ENCODE measurements at places on chromosomes 16 and 17.
A peak's percentile ranks its signal among the peaks of the same experiment; 100 is the strongest.

GRCh38 chr16:25089351-25089750, 22.2 kb upstream of the LCMT1 start:
- no peak for DNase-seq

GRCh38 chr16:50281391-50282009, 15.1 kb downstream of the ADCY7 start:
- DNase-seq = peak; percentile 2

DNA sequence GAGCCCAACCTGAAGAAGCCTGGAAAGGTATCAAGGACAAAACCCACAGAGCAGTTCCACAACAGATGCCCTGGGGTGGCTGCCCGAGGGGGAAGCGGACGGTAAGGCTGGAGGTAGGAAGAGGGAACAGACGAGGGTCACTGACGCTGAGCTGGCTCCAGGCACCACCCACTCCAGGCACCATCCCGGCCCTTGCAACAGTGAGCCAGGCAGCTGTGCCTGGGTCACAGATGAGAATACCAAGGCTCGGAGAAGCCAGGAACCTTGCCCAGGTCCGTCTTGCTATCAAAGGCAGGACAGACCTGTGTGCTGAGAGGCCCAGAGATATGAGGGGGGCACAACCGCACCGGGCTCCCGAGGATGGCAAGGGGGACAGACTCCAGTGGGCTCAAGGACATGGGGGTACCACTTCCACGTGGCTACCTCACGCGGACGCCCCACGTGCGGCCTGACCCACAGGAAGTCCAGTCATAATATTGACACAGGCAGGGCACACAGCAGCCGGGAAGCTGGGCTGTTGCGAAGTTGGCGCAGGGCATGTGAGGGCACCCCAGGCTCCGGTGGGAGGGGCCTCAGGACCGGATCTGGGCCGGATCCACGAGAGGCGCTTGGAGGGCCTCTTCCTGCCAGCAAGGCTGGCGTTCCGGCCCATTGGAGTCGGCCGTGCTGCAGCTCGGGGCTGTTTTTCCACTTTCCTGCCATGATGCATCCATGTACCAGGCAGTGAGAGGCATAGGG, 29.9 kb downstream of the PEMT start:
- DNase-seq = no peak

DNA sequence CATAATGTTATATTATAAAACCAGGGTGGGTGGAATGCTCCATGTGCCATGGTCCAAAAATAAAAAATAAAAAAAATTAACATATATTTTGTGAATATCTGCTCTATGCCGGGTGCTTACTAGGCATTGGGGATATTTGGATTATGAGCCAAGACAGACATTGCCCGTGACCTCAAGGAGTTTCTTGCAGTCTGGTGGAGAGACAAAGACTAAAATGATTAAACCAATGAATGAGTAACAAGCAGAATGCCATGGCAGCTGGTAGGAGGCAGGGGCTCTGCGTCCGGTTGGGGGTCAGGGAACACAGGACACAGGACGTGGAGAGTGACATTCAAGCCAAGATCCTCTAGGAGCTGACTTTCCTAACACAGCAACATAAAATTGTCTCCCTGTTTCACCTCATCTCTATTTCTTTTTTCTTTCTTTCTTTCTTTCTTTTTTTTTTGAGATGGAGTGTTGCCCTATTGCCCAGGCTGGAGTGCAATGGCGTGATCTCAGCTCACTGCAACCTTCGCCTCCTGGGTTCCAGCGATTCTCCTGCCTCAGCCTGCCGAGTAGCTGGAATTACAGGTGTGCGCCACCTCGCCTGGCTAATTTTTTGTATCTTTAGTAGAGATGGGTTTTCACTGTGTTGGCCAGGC, 35.4 kb downstream of the RGS9 start:
- DNase-seq = no peak

DNA sequence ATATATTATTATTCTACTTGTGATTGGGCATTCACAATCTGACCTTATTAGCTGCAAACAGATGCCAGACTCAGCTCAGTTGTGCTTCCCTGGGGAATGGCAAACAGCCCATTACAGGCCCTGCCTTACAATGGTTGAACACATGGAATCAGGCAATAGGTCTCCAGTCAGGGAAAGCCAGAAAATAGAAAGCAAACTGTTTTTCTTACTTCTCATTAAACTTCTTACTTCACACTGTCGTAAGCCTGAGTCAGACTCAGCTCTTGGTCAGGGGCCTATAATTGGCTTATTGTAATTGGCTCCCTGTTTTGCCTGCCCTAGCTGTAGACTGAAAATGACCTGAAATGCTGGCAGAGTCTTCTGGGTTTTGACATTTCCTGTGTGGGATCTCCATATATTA, 77.0 kb upstream of the CA10 start:
- DNase-seq = no peak

DNA sequence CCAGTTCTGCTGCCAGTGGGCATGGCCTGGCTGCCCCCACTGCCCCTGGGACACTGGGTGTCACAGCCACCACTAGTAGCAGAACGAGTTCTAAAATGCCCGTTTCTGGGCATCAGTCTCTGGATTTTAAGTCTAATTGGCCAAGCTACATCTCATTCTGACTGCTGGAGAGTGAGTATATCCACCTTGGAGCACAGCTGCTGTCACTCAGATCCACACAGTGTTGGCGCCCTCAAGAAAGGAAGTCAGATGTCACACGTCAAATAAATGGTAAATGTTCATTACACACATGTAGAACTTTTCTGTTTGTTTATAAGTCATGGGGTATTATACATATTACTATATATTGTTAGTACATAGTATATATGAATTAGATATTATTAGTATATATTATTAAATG, 19.4 kb downstream of the GNGT2 start:
- peak; percentile 1 for DNase-seq

DNA sequence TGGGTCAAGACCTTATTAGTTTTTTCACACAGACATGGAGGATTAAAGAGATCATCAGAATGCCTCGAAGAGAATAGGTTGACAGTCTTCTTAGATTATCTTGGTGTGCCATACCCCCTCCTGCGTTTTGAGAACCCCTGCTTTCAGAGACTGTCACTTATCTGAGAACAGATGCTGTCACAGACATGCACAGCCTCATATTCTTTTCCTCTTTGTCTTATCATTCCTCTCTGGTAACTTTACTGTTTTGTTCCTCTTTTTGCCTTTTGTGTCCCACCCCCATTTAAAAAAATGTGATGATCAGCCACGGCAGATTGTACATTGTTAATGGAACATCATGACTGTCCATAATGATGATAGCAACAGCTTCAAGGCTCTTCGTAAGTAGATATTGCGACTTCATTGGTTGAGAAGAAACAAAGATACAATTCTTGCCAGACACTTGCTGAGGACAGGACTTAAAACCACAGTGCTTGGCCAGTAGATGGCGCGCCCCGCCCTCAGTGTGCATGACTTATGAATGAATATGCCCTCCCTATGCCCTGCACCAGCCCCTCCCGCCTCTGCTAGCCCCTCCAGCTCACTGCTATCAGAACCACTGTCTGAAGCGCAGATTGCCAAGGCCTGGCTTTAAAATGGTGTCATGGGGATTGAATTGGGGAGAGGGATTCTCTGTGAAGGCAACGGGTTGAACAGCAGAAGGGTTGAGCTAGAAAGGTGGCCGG, 2.6 kb upstream of the PITPNC1 start:
- peak; percentile 83 for DNase-seq

- DNase-seq = no peak
These were observed 105.7 kb downstream of the PITPNC1 start for GRCh38 chr17:67482764-67483163.

DNA sequence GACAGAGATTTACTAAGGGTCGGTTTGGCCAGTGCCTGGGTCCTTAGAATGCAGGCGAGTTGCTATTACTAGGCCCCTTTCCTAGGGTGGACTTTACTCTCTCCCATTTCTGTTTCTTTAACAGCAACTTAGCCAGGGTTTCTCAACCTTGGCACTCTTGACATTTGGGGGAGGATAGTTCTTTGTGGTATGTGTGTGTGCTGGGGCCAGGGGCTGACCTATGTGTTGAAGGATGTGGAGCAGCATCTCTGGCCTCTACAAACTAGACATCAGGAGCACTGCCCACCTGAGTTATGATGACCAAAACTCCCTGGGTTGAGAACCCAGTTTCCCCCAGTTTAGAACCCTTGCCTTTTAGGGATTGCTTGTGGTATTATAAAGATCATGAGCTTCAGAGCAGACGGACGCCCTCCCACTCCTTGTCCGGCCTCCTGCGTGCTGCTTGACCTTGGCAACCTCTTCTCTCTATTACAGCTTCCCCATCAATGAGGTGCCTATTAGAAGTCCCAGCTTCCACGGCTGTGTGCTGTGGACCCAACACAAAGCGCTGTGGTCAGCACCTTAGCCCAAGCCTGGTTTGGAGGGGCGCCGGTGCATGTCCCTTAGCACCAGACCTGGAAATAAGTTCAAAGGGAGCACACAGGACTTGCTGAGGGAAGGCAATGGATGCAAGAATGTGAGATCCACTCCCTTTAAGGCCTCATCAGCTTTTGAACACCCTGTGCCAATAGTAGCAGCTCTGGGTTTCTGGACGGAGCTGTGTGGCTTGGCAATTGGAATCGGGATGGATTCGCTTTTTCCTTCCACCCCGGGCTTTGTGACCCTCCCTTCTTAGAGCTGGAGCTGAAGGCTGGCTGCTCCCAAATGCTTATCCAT, 239.2 kb upstream of the MAF start:
- no peak for DNase-seq

DNA sequence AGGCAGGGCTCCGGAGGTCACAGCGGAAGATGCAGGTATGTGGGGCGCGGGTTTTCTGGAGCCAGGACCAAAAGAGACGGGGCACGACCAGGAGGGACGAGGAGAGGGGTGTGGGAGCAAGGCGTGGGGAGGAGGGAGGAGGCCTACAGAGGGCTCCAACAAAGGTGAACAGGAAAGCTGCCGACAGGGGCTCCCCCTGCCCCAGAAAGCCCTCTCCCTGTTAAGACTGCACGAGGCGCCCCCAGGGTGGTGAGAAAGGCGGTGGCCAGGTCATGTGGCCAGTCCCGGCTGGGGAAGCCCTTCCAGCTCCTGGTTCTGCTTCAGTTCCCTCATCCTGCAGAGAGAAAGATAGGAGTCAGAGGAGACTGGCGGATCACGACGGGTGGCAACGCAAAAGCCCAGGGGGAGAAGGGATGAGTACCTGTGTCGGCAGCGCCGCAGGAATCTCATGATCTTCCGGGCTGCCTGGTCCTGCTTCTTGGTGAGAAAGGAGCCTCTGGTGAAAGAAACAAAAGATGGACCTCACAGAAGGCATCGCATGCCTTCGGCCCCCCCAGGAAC, 949 bp upstream of the SPAG7 start:
- DNase-seq = no peak

GRCh38 chr16:81424771-81425170, 19.8 kb upstream of the CMIP start:
- no peak for DNase-seq

GRCh38 chr17:2222901-2223616, 80.5 kb downstream of the SMG6 start:
- peak; percentile 60 for DNase-seq

- no peak for DNase-seq
These were observed 5.3 kb downstream of the NLK start for GRCh38 chr17:28047806-28048205.

DNA sequence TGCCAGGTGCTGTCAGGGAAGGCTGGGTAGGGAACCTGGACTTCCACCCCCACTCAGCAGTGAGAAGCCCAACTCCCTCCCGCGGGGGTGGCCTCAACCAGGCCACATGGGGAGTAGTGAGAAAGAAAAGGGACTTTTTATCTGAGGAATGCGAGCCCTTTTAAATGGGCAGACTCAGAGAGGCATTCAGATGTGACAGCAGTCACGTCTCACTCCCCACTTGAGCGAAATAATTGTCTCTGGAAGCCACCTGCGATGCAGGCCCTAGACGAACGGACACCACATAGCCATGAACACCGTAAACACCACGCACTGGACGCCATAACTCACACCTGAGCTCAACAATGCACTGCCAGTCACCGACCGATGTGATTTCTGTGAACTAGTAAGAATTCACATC, 11.9 kb upstream of the CD300E start:
- no peak for DNase-seq

DNA sequence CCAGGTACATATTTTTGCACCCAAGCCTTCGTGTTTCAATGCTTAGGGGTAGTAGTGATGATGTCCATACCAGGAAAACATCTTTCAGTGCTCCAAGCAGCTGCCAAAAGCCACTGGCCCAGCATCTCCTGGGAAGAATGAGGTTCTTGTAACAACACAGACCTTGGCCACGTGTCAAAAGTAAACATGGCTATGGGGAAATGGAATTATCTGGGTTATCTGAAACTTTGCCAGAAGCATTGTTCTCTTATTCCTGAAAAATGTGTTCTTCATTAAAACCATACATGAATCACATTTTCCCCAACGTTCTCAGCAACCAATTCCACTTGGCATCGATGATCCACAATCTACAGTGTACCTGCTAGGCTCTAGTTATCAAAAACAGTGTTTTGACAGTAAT, 524.2 kb upstream of the EEF2KMT start:
- no peak for DNase-seq

- no peak for DNase-seq
These were observed 12.2 kb downstream of the EFTUD2 start for GRCh38 chr17:44887016-44887415.

- peak; percentile 82 for DNase-seq
These were observed at the start of gene MMP15 for GRCh38 chr16:58025351-58026138. TSS of gene MMP15 (plus strand) at chr16:58025754. CDS start at chr16:58026351, 597 bp downstream.

DNA sequence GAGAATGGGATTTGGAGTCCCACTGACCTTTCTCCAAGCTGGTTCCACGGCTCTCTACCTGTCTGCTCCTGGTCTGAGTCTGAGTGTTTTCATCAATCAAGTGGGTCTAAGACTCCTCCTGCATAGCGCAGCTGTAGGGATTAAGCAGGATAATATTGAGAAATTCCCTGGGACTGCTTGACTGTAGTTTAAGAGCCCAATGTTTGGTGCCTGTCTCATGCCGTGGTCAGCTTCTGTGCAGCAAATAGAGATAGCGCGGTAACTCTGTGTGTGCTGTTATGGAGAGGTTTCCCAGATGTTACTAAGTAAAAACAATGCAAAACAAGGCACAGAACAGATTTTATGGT, 21.4 kb downstream of the RPTOR start:
- DNase-seq = no peak

GRCh38 chr17:75634754-75635609, 1.7 kb downstream of the SMIM5 start:
- no peak for DNase-seq

DNA sequence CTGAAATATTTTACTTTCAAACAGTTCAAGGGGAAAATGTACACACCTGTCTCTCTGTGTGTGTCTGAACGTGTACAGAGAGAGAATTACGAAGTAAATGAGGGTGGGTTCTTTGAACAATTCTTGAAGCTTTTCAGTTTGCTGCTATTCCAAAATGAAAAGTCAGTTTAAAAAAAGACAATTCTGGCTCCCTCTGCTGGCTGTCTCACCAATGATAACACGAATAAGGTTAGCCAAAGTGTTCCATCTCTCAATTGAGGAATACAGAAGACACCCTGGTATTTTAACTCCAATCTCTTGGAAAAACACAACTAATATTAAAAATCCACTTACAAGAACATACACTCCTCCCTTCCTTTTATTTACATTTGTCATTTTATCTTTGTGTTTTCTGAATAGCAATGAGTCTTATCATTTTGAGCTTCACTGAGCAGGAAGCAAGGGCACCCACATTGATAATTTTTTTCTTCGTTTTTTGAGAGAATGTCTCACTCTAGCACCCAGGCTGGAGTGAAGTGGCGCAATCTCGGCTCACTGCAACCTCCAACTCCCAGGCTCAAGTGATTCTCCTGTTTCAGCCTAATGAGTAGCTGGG, 20.5 kb downstream of the EFTUD2 start:
- peak; percentile 51 for DNase-seq

GRCh38 chr16:14667347-14668266, 26.5 kb downstream of the PLA2G10 start:
- DNase-seq = no peak

All from NCI-H2171 treated with DMSO at 0.1 percent for 48 hours (cell line).